ENCODE measurements at places on chromosomes 5 and 9.

- DNase-seq = no peak
These were observed 722 bp upstream of the DCP2 start for GRCh38 chr5:112975721-112976431.

GRCh38 chr5:180739271-180739670 lies 587 bp downstream of the OR2Y1 start:
- no peak for DNase-seq

- peak; percentile 6 for DNase-seq
These were observed 140.1 kb upstream of the MOCS2 start for GRCh38 chr5:53249529-53250200.

DNA sequence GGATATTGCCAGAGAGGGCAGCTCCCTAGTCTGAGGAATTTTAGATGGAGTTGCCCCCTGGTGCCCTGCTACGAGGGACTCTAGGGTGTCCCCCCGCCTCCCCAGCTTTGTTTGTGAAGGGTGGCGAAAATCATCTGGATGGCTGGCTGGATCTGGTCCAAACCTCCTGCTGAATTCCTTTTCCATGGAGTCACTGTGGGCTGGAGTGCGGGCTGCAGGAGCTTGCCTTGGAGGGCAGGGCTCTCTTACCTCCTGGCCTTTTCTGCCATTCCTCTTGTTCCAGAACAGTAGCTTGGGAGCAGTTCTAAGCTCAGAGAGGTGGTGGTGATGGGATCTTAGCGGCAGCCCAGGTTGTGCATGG lies 2.1 kb downstream of the SYNPO start:
- DNase-seq = no peak

- DNase-seq = no peak
These were observed 79.2 kb downstream of the BOD1 start for GRCh38 chr5:173537228-173537627.

- DNase-seq = peak; percentile 95
These were observed 60.6 kb downstream of the TMEM174 start for GRCh38 chr5:73233461-73234203.

DNA sequence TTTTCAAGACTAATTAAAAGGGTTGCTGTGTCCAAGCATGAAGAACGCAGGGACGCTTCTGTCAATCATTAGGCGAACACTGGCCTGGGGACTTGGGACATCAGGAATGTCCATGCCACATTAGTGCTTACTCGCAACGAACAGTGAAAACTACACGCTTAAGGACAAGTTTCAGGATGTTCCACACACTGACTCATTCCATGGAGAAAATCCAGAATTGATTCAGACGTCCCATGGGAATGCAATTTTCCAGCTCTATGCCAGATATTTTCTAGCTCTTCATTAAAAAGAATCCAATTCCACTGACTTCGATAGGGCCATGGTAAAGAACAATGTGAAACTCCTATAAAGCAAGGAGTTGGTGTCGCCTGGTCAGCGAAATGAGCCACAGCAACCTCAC lies 98.2 kb downstream of the CAMSAP1 start:
- DNase-seq = no peak

DNA sequence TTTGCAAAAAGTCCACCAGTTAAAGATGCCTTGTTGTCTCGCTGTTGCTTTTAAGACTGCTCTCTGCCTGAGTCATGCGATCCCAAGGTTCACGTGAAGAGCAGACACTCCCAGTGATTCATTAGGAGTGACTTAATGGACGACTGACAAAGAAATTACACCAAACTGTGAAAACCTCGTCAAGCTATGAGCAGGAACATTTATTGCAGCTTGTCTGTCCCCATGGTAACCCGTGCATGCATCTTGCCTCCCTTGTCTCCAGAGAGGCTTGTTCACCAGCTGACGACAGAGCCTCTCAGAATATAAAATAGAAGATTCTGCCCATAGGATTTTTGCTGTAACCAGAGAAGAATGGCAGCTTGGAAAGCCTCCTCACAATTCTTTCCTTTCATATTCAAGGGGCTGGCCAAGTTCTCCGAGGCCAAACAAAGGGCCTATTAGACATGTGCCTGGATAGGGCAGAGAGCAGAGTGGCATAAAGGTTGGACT lies 352.7 kb downstream of the SPOCK1 start:
- DNase-seq = peak; percentile 42

DNA sequence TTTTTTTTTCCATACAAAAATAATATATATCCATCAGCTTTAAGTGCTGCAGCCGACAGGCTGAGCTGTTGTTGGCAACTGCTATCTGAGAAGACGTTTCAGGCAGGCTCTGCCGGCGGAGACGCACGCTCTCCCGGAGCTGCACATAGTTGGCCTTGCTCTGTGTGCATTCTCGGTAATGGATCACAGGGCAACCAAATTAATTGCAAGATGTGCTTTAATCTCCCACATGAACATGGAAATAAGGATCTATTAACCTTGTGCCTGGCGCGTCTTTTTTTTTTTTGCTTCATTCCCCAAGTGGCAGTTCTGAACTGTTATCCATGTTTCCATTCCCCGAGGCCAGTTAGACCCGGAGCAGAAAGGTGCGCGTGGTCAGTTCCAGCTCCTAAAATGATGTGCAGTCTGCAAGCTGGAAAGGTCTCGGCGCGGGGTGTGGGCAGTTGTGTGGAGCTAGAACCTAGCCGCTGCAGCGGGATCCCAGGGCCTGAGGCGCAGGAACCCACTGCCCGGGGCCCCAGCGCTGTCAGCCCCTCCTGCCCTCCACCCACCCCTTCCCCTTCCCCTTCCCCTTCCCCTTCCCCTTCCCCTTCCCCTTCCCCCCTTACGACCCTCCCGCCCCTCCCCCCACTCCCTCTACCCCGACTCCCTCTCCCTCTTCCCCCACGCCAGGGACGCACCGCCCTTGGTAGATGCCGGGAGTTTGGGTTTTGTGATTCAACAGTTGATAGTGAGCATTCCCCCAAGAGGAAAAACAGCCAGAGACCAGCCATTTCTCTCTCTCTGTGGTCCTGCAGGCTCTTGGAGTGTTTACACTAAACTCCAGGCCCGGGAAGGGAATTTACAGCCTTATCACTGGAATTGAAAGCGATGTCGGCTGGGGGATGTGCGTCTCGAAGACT lies 137.8 kb downstream of the CEP120 start:
- DNase-seq = peak; percentile 50

GRCh38 chr9:84781458-84781857 lies 111.9 kb downstream of the NTRK2 start:
- no peak for DNase-seq

GRCh38 chr5:89878140-89879132 lies 531.1 kb downstream of the CETN3 start:
- DNase-seq = no peak

DNA sequence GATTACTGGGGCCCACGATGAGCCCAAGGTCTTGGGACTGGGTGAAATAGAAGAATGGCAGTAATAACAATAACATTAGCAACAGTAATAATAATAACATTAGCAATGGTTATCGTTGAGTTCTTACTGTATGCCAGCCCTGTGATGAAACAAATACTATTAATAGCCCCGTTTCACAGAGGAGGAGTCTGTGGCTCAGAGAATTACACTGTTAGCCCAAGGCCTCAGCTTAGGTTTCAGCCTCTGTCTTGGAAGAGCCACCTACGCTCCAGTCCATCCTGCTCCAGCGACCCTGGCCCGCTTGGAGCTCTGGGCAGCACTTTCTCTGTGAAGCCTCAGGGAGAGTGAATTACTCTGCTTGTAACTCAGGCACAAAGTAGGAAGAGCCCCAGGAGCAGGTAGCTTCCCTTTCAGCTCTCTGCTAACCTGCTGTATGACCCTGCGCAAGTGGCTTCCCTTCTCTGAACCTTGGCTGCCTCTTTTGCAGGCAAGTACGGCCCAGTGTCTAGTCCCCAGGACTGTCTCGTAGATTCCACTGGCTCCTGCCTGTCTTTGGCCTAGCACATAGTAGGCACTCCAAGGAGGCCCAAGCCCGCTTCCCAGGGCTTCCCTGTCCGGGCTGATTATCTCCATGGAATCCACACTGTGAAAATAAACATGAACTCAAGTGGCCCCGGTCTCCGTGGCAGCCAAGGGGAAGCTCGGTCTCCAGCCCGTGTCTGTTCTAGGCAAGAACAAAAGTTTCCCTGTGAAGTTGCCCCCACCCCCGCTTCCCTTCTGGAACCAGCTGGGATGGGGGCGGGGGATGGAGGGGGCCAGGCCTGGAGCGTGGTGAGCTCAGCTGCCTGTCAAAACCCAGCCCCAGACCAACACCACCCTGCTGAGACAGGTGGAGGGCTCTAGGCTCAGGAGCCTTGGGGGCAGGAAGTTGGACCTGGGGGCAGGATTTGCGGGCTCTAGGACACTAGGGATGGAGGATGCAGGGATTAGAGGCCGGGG lies 26.2 kb upstream of the LMX1B start:
- DNase-seq = no peak

DNA sequence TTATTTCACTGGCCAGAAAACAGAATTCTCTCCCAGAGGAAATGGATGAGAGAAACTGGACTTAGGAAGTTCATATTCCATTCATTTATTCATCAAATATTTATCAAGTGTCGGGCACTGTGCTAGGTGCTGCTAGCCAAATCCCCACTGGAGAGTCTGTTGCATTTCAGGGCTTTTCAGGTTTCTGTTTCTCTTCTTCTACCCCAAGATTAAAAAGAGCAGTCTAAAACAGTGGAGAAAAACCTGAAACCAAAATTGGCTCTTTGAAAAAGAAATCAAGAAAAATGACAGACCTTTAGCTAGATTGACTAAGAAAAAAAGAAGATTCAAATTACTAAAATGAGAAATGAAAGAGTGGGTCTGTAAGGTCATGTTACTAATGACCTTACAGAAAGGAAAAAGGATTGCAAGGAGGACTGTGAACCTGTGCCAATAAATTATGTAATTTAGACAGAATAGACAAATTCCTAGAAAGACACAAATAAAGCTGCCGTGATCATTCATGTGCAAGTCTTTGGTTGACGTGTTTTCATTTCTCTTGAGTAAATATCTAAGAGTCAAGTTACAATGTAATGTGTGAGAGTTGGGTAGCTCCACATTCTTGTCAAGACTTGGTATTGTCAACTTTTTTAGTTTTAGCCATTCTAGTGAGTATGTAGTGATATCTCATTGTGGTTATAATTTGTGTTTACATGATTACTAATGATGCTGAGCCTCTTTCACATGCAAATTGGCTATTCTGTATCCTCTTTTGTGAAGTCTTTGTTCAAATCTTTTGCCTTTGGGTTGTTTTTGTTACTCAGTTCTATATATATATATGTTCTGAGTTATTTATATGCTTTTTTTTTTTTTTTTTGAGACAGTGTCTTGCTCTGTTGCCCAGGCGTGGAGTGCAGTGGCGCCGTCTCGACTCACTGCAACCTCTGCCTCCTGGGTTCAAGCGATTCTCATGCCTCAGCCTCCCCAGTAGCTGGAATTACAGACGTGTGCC lies 23.7 kb downstream of the SNX30 start:
- no peak for DNase-seq

DNA sequence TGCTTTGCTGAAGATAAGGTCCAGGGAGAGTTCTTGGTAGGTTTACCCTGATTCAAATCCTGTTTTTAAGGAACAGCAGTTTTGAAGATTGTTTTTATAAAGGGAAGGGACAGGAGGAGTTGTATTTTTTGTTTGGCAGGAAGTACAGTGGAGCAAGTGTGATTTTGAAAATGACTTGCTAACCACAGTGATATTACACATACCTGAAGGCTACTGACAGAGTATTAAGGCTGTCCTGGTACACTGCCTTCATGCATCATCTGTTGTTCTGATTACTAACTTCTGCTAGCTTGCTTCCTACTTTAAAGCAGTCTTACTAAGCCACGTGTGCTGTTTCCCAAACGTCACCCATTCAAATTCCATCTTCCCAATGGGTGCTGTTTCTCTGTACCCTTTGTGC lies 559.5 kb upstream of the SGCD start:
- no peak for DNase-seq

GRCh38 chr5:54671111-54671531 lies 153.6 kb downstream of the SNX18 start:
- DNase-seq = no peak

- DNase-seq = no peak
These were observed 278 bp upstream of the NIPSNAP3A start for GRCh38 chr9:104747245-104747564.

DNA sequence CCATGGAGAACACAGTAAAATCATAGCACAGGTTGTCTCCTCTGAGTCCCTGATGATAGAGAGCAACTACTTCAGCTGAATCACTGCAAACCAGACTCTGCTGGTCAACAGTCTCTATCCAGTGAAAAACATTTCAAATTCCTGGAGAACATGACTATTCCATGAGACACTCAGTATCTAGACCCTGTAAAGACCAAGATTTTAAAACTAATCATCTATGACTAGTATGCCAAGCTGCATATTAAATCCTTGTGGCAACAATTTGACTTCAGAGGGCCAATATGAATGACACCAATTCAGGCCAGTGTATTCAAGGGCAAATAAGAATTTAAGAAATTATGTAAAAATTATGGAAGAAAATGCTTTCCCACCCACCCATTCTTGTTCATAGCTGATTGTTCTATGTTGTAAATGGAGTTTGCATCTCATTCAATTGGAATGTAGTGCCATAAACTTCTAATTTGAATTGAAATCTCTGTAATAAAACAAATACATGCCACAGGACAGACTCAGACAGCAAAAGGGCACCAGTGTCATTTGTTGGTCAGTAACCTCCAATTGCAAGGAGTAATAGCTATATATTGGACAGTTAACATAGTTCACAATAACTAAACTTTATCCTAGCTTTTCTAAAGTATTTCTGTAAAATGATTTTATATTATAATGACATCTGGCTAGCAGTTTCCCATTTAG lies 80.1 kb upstream of the LPAR1 start:
- DNase-seq = no peak

DNA sequence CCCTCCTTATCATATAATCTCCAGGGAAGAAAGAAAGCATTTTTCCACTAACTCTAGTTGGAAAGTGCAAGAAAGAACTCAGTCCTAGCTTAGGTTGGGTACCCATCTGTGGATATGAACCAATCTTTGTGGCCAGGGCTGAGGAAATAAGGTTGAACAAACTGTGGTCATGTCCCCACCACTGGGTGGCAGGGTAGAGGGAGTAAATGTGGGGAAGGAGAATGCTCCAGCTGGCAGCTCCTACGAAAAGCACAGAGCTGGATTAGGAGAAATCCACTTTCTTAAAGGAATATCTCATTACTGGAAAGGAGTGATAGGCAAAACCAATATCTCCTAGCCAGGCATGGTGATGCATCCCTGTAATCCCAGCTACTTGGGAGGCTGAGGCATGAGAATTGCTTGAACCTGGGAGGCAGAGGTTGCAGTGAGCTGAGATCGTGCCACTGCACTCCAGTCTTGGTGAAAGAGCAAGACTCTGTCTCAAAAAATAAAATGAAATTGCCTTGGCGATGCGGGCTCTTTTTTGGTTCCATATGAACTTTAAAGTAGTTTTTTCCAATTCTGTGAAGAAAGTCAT lies 175.1 kb downstream of the CCDC192 start:
- DNase-seq = no peak

GRCh38 chr5:10672146-10673016 lies 88.7 kb downstream of the DAP start:
- DNase-seq = no peak

Measured in right kidney (tissue), 9 donors.